ENCODE measurements at places on chromosomes 6 and 20. TPM values are rescaled to one million over a fixed set of nuclear protein-coding genes. Genes with fewer than 3 reads are reported as not detected.

The FOXS1 gene
- total RNA-seq, result not detected

The CST2 gene
- total RNA-seq, result not detected

The ABHD16B gene
- not detected for total RNA-seq

The FABP7 gene
- not detected for total RNA-seq

The C20orf141 gene
- total RNA-seq, result not detected

DNA sequence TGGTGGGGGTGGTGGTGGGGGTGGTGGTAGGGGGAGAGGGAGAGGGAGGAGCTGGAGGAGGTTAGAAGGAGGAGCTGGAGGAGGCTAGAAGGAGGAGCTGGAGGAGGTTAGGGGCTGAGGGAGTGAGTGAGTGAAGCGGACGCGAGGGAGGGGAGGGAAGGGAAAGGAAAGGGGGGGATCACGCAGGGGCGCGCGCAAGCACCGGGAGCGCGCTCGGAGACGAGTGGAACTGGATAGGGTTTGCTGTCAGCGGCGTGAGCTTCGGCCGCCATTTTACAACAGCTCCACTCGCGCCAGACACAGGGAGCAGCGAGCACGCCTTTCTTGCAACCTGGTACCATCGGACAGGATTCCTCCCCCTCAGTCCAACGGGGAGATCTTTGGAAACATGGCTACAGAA lies 90.5 kb upstream of the FERMT1 start:
- no peak for DNase-seq
- H3K36me3 ChIP-seq, result no peaks in the 10 kb centered on the region
- no peaks in the 10 kb centered on the region for H3K27me3 ChIP-seq
- no peak overlapping the region for H3K27ac ChIP-seq

- no peak overlapping the region for H3K27ac ChIP-seq
- H3K27me3 ChIP-seq, result peaks cover 5% of the 10 kb centered on the region
Observed at GRCh38 chr6:83309344-83309743, 116.2 kb downstream of the RWDD2A start.

DNA sequence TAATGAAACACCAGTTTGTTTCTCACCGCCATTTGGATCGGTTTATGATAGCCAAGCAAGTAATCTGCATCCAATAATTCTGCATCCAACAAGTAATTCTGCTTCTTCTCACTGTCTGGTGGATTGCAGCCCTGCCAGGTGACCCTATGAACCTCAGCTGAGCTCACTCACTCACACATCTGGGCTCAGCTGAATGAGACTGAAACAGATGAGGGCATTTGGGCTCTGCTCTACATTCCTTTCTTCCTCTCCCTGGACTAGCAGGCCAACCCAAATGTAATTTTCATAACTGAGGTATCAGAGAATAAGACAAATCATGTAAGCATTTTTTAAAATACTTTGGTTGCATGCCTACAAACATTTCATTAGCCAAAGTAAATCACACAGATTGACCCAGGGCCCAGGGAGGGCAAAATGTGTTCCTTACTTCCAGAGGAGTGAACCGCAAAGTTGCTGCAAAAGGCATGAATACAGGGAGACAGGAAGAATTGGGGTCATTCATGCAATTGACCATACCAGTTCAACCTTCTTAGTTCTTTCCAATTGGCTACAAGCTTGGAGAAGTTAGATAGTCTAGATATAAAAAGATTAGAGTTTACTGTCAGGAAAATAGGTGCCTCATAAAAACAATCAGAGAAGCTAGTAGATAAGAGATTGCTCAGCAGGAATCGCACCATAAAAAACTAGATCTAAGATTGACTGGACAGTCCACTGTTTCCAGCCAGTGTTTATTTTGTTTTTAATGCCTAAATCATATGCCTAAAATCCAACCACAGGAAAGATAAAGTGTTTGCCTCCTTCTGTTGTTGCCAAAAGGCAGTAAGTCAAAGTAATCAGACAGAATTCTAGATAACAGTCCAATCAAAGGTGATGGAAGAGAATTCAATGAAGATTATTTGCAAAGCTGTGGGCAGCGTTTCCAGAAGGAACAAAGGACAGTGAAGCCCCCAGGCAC lies 43.7 kb downstream of the CBLN4 start:
- no peak overlapping the region for H3K27ac ChIP-seq
- H3K36me3 ChIP-seq, result no peaks in the 10 kb centered on the region
- no peaks in the 10 kb centered on the region for H3K4me1 ChIP-seq
- H3K4me3 ChIP-seq, result no peak overlapping the region

Measured in activated CD4-positive, alpha-beta T cell treated with anti-CD3 and anti-CD28 coated beads, Interleukin-2, amount 10 ng/mL, durations not matched to agents 24 days and 14 days (primary cell).